ENCODE measurements at places on chromosomes 4 and X.

DNA sequence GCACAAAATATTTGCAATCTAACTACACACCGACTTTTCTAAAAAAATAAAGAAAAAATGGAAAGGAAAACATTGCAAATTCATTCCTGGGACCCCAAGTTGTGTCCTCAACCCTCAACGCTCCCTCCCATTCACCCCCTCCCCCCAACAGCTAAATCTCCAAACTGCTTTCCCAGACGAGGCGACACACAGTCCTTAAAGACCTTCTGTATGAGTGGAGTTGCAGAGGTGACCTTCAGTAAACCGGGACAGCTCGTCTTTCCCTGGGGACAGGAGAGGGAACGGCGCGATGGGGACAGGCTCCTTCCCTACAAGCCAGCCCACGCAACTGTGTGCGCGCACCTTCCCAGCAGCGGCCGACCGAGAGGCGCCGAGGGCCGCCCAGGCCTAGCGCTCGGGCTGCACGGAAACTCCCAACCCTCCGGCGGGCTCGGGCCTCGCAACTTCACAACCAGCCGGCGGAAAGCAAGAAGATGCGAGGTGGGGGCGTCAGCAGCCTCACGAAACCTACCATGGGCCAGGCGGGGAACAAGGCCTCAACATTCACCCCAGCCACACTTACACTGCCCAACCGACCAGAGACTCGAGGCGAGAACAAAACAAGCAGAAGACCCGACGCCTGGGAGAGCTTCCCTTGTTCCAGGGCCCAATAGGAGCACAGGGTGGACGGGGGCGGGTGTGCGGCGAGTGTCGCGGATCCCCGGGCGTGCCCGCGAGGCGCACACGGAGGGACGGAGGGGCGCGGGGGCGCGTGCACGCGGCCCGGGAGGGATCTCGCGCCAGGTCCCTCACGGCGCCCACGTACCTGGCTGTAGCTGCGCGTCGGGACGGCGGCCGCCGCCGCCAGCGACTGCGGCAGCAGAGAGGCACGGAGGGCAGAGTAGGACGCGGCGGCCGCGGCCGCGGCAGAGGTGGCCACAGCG is 763 bp downstream of the GRSF1 start:
- DNase-seq: peak; percentile 73

GRCh38 chr4:59161249-59161648 is 2038.9 kb upstream of the ADGRL3 start:
- no peak for DNase-seq

DNA sequence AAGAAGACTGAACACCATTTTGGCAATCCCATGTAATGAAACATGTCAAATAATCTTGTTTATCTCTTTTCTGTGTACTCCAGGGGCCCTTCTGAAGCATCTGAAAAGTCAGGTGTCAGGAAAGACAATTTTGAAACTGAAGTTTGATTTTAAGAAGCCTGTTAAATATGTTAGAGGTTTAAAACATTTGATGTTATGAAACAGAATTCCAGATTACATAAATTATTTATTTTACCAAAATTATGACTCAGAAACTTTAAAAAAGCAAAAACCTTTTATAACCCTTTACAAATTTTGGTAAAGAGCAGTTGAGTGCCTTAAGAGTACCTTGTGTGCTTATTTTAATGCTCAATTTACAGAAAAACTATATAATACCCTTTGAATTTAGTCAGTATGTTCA is 130.8 kb downstream of the PAPSS1 start:
- DNase-seq: no peak

- no peak for DNase-seq
These were observed 65.4 kb downstream of the GPR82 start for GRCh38 chrX:41789374-41789773.

DNA sequence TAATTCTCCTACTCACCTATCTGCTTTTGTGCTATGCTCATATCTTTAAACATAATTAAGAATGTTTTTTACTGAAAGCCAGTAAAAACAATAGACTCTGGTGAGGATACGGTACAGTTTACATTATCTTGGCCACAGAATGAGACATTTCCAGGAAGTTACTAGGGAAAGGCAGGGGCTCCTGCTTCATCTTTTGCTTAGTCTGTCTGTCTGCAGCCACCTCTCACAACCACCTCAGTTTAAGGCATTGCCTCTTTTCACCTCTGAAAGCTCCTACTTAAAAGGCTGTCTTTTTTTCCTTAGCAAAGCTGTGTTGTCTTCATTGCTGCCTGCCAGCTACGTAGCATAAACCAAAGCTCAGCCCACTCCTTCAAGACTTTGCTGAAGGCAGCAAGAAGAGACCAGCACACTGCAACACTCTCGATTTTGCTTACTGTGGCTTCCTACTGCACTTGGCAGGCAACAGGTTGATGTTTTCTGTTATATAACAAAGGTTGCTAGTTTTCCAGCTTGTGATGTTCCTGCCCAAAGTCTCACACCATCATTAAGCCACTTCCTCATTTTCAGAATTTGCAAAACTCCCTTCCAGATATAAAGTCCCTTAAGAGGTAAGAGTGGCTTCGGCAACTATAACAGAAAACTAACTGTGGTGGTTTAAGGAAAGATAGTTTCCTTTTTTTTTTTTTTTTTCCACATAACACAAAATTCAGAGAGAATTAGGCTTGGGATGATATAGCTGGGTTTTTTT is 432.9 kb downstream of the GRXCR1 start:
- DNase-seq: no peak

DNA sequence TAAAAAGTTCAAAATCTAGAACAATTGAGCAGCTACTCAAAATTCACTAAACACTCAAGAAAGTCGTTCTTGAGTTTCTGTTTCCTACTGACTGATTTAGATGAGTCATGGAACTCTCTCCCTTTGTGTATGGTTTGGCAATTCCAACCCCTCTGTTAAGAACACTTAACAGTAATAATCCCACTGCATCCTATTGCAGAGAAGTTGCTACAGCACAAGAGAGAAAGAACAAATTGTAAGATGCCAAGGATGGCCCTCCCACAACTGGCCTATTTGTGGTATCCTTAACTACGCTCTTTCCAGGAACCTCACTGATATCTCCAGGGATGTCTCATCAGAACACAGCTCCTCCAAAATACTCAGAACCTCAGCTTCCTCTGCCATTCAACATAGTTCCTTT is 701.8 kb upstream of the TENM3 start:
- DNase-seq: no peak

DNA sequence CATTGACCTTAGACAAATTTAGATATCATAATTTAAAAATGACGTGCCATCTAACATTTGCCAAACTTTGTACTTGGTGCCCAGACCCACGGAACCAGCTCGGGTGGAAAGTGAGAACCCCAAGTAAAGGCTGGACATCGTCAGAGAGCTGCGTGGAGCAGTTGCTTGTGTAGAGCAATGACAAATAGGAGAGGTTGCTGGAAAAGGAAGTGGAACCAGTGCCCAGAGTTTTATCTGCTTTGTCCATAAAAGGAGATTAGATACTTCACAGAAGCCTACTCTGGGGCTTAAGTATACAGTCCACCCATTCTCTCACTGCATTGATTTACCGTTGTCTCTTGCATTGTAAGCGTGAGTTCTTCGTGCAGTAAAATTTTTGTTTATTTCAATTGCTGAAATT is 5.4 kb upstream of the TBC1D1 start:
- DNase-seq: no peak

- DNase-seq: no peak
These were observed 6.7 kb upstream of the SPON2 start for GRCh38 chr4:1179089-1179441.

All from activated naive CD4-positive, alpha-beta T cell treated with Interleukin-2 at 50 U/mL for 16 hours (primary cell).